ENCODE measurements at places on chromosomes 2 and 18.

DNA sequence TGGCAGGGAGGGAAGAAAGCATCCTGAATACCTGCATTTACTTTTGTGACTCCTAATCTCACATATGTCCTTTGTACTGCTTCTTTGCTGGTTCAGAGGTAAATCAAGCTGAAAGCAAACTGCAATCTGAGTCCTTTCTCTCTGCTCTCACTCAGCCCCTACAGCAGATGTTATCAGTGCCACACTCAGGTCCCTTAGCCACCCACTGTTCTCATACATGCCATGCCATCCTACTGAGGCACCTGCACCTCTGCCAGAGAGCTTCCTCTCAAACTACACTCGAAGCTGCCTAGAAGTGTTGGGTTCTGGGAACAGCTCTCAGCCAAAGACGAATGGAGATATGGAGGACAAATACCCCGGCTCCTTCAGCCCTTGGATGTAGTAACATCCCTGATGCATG is 244.5 kb downstream of the TXNL1 start:
- DNase-seq = no peak

- no peak for DNase-seq
Measured at GRCh38 chr18:77197073-77197472, 52.6 kb upstream of the GALR1 start.

DNA sequence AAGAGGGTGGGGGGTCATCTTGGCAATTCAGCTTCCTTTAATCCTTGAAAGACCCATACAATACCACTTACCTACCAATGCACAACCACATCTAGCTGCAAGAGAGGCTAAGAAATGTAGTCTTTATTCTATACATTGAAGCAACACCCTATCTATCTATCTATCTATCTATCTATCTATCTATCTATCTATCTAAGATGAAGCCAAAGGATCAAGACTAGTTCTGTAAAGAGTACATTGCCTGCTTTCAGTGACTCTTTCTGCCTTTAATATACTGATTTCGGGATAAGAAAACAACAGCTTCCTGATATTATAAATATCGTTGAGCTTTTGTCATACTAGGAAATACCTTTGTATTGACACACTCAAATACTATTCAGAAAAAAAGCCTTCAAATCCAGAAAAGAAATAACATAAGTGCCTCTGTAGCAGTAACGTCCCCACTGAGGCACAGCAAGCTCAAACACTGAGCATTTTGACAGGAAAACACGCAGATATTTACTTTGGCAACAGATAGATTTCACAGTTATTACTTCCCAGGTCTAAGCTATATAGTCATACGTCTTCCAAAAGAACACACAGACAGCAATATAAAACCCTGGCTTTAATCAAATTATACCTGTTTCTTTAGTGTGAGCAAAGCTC is 139.4 kb upstream of the SERTAD2 start:
- no peak for DNase-seq

- DNase-seq = no peak
Measured at GRCh38 chr18:7196421-7196820, 34.5 kb upstream of the LRRC30 start.

DNA sequence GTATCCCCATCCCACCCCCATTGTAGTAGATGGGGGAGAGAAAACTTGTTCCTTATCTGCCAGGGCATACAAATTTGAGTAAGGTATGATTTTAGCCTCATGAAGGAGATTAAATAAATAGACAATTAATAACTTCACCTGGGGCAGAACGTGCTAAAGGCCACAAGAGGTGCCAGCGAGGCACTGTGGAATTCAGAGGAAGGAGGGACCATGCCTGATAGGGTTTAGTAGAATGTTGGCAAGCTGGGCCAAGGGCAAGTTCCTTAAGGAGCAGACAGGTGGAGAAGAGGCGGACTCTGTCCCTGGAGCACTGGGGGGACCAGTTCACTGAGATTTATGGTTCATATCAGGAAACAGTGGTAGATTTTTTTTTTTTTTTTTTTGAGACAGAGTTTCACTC is 22.5 kb downstream of the STAMBP start:
- no peak for DNase-seq

DNA sequence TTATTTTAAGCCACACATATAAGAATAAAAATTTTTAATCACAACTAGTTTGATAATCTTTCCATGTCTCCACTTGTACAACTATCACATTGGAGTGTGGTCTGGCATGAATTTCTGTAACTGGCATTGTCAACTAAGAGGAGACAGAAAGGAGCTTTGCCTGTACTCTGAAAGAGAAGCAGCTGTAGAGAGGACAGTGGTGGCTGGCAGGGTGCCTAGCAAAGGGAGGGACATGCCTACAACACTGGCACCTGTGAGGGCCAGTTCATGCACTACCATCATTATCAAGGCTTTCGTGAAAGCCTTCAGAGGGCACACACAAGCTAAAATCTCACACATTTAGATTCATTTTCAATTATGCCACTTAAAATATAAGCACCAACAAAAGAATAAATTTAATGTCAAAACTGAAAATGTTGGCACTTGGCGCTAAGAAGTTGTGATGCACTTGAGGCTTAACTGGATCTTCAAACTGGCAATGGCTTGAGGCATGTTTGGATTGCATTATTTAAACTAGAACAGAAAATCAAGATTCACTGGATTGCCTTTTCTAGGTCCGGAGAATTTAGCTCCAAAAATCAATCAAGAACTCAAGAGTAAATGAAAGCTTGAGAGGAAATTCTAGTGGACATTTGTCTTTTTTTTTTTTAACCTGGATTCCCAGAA is 238.6 kb downstream of the ZNF385B start:
- no peak for DNase-seq

- DNase-seq = no peak
Measured at GRCh38 chr2:173922760-173923159, 42.4 kb downstream of the SP3 start.

GRCh38 chr2:20737505-20737904 is 70.6 kb downstream of the GDF7 start:
- no peak for DNase-seq

DNA sequence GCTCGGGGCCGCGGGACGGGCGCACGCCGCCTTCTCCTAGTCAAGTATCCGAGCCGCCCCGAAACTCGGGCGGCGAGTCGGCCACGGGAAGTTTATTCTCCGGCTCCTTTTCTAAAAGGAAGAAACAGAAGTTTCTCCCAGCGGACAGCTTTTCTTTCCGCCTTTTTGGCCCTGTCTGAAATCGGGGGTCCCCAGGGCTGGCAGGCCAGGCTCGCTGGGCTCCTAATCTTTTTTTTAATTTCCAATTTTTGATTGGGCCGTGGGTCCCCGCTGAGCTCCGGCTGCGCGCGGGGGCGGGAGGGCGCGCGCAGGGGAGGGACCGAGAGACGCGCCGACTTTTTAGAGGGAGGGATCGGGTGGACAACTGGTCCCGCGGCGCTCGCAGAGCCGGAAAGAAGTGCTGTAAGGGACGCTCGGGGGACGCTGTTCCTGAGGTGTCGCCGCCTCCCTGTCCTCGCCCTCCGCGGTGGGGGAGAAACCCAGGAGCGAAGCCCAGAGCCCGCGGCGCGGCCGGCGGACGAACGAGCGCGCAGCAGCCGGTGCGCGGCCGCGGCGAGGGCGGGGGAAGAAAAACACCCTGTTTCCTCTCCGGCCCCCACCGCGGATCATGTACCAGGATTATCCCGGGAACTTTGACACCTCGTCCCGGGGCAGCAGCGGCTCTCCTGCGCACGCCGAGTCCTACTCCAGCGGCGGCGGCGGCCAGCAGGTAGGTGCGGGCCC is 617 bp downstream of the FOSL2 start:
- peak; percentile 44 for DNase-seq
